ENCODE measurements at places on chromosomes 6 and 20.

GRCh38 chr20:13841206-13841605 is 56.4 kb downstream of the NDUFAF5 start:
- DNase-seq, result no peak

DNA sequence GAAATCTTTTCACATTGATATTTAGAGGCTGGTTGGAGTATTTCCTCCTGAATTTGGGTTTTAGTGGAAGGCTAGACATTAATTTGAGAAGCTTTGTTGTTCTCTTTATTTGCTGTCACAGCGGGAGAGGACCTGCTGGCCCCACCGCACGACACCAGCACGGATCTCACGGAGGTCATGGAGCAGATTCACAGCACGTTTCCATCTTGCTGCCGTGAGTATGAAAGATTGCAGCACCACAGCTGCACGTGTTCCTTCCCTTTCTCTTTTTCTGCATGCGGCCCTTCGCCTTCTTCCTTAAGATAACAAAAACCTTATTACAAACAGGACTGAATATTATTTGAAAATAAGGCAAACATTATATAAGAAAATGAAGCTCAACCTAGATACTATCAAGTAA is 555.5 kb downstream of the UTRN start:
- DNase-seq, result no peak

- no peak for DNase-seq
Observed at GRCh38 chr6:16698997-16699868, 62.0 kb downstream of the ATXN1 start.

DNA sequence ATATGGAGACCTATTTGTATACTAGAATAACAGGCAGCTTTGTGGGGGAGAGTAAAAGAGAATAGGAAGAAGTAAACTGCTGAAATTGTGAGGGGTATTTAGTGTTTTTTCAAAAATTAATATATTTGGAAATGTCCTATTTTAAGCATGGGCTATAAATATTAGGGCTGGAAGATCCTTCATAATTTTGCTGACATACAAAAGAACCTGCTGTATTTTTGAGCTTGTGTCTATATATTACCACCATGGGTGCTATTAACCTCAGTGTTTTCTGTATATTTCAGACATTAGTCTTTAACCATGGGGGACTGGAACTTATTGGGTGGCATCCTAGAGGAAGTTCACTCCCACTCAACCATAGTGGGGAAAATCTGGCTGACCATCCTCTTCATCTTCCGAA is at the start of gene GJA10:
Gene GJA10 (plus strand): TSS at position 301 of the 400 bp plus-strand sequence. CDS start 0 bp downstream, at position 301.
- DNase-seq, result no peak

All from epithelial cell of prostate (primary cell).